Activated CD4-positive, alpha-beta T cell treated with anti-CD3 and anti-CD28 coated beads, Interleukin-2, amount 10 ng/mL, durations not matched to agents 7 days and 5 days (primary cell): ENCODE measurements at places on chromosomes 3 and 15. TPM values are rescaled to one million over a fixed set of nuclear protein-coding genes. Genes with fewer than 3 reads are reported as not detected.

The MFSD1 gene
- 25.1 TPM for total RNA-seq

DNA sequence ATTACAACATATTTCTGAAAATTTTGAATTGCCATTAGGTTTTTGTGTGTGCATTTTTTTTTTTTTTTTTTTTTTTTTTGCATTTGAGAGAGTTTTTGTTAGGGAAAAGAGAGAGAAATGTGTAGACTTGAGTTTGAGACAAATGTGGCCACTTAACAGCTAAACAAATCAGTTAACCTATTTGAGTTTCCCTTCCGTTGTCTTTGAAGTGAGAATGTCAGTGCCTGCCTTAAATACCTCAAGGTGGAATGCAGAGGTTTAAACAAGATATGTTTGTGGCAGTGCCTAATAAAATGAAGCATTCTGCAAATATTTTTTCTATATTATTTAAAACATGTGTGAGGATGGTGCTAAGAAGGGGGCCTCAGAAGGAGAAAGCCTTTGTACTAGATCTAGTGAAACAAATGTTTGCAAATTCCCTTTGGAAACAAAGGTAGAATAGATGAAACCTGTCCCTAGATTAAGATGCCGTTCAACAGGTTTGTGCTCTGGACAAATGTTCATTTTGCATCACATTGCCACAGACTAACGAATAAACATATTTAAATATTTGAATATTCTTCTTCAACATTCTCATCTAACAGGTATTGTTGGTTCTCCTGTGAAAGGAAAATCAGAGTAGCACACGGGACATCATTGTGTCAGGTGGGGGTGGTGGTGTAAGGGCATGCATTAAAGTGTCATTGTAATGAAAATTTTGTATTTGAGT, 80.7 kb downstream of the SATB1 start:
- H3K36me3 ChIP-seq = peaks cover 26% of the 10 kb centered on the region
- no peak overlapping the region for H3K4me3 ChIP-seq
- H3K27ac ChIP-seq = no peak overlapping the region
- peaks cover 6% of the 10 kb centered on the region for H3K27me3 ChIP-seq
- peaks cover 13% of the 10 kb centered on the region for H3K4me1 ChIP-seq
- DNase-seq = no peak

- H3K27ac ChIP-seq = no peak overlapping the region
- H3K4me3 ChIP-seq = no peak overlapping the region
- no peaks in the 10 kb centered on the region for H3K4me1 ChIP-seq
- no peaks in the 10 kb centered on the region for H3K27me3 ChIP-seq
- DNase-seq = no peak
These were observed 44.3 kb upstream of the EIF1B start for GRCh38 chr3:40265181-40265580.

- no peak overlapping the region for H3K4me3 ChIP-seq
- H3K27ac ChIP-seq = no peak overlapping the region
- DNase-seq = no peak
These were observed 562.6 kb downstream of the ZNF385D start for GRCh38 chr3:21188459-21188858.

The MKRN2OS gene
- total RNA-seq = not detected

DNA sequence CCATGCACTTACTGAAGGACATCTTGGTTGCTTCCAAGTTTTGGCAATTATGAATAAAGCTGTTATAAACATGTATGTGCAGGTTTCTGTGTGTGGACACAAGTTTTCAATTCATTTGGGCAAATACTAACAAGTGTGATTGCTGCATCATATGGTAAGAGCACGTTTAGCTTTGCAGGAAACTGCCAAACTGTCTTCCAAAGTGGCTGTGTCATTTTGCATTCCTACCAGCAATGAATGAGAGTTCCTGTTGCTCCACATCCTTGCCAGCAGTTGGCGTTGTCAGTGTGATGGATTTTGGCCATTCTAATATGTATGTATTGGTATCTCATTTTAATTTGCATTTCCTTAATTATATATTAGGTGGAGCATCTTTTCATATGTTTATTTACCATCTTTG, 280.1 kb downstream of the SV2B start:
- H3K27me3 ChIP-seq = peaks cover 32% of the 10 kb centered on the region
- no peak overlapping the region for H3K4me3 ChIP-seq
- no peaks in the 10 kb centered on the region for H3K4me1 ChIP-seq
- no peak overlapping the region for H3K27ac ChIP-seq
- DNase-seq = no peak
